ENCODE measurements at places on chromosomes 16 and 17. TPM values are rescaled to one million over a fixed set of nuclear protein-coding genes. Genes with fewer than 3 reads are reported as not detected.

Gene CRHR1
- total RNA-seq = not detected

Gene RSAD1
- total RNA-seq = 35.5 TPM

Gene PFN1
- 1,167 TPM for total RNA-seq

Gene NRN1L
- total RNA-seq = not detected

Gene SKAP1
- 0.51 TPM for total RNA-seq

Gene SGCA
- total RNA-seq = not detected

Gene PRCD
- not detected for total RNA-seq

Gene FOXL1
- 4.2 TPM for total RNA-seq

Gene GOSR1
- total RNA-seq = 41.0 TPM

Gene HSDL1
- 27.9 TPM for total RNA-seq

Gene SLC2A4
- not detected for total RNA-seq

Gene DYNLL2
- 19.0 TPM for total RNA-seq

Gene KRT15
- 2.8 TPM for total RNA-seq

Gene MRTFB
- total RNA-seq = 50.2 TPM

Gene GRIN2C
- total RNA-seq = 0.09 TPM

Gene CFAP97D1
- total RNA-seq = not detected

Gene CCDC47
- total RNA-seq = 76.5 TPM

Gene CENPV
- total RNA-seq = 41.6 TPM

Gene USP7
- total RNA-seq = 130 TPM

Gene DNAH2
- total RNA-seq = not detected

Gene TBC1D3D
- 2.7 TPM for total RNA-seq

Gene ZNF19
- total RNA-seq = 2.6 TPM

Gene KREMEN2
- not detected for total RNA-seq

Gene ZCCHC14
- 34.0 TPM for total RNA-seq
